COR-L47 (cell line): ENCODE measurements at places on chromosomes 7 and 10.

- DNase-seq: no peak
Measured at GRCh38 chr7:41955451-41955850, 252.6 kb upstream of the INHBA start.

DNA sequence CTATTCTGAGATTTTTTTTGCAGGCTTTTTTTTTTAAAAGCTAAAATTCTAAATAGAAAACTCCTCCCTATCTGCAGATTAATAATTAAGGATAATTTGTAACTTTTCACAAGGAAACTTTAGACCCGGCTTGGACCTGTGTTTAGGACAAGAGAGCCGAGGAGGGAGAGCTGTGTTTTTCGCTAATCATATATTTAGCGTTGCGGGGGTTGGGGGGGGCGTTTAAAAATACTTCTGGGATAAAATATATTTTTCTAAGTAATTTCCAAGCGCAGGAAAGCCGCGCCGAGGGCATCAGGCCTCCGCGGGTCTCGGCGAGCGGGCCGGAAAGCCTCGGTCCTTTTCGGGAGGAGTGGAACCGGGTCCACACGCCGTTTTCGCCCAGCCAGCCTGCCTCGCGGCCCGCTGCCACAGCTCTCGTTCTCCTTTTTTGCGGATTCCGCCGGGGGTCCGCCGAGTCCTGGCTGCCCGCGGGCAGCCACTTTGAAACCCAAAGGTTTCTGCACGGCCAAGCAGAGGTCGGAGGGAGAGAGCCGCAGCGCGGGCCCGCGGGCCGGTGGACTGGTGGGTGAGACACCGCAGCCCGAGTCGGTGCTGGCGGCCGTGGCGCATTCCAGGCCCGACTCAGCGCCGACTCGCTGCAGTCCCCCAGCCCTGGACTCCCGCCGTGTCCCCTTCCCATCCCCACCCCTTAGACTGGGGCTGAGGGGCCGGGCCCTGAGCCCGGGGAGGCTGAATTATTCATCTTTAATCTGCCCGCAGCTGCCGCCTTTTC, 2.3 kb downstream of the PAX2 start:
- DNase-seq: no peak

- no peak for DNase-seq
Measured at GRCh38 chr7:96308253-96308949, 13.5 kb downstream of the SLC25A13 start.

- no peak for DNase-seq
Measured at GRCh38 chr7:116176226-116176625, 34.1 kb upstream of the TES start.

DNA sequence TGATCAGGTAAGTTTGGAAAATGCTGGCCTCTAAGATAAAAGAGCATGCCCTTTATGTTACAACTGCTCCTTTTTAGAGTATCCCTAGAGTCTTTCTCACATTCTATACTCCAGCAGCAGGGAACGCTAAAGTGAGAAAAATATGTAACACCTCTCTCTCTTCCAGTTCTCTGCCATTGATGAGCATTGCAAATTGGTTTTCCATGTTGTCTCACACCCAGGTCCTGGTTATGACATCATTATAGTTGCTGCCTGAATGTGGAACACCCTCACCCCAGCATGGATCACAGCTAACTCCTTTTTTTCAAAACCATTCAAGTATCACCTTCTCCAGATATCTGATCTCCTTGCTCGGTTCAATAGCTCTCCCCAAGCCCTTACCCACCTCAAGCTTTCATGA, 84.4 kb downstream of the DGKI start:
- DNase-seq: no peak

DNA sequence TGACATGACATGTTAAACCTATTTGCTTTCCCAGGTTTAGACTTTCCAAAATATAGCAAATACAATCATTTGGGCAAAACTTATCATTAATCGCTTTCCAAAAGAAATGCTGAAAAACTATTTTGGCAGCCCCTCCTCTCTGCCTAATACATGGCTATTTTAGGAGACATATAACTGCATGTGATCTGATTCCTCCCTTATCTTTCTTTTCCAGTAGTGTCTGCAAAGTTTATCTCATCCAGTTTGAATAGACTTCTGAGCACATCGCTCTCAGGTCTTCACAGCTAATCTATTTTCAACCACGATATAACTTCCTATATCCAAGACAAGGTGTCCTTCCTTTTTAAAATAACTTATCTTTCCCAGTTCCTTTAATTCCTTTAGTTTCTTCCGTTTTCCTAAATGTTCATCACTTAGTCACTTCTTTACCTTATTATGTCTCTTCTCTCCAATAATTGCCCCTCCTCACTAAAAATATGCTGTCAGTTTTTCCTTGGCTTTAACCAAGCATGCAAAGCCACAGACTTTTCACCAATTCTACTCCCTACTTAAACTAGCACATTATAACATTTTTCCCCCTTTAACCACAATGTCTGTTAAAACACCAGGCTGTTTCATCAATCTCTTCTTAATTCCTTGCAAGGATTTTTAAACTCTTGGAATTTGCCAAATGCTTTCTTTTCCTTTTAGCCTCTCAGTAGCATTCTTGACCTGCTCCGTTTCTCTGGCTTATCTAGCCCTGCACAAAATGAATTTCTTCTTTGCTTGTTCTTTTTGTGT, 24.4 kb downstream of the GNG11 start:
- no peak for DNase-seq

- no peak for DNase-seq
Measured at GRCh38 chr10:6239213-6239991, 36.7 kb downstream of the PFKFB3 start.

GRCh38 chr10:124254490-124254889, 161.1 kb upstream of the CHST15 start:
- no peak for DNase-seq

DNA sequence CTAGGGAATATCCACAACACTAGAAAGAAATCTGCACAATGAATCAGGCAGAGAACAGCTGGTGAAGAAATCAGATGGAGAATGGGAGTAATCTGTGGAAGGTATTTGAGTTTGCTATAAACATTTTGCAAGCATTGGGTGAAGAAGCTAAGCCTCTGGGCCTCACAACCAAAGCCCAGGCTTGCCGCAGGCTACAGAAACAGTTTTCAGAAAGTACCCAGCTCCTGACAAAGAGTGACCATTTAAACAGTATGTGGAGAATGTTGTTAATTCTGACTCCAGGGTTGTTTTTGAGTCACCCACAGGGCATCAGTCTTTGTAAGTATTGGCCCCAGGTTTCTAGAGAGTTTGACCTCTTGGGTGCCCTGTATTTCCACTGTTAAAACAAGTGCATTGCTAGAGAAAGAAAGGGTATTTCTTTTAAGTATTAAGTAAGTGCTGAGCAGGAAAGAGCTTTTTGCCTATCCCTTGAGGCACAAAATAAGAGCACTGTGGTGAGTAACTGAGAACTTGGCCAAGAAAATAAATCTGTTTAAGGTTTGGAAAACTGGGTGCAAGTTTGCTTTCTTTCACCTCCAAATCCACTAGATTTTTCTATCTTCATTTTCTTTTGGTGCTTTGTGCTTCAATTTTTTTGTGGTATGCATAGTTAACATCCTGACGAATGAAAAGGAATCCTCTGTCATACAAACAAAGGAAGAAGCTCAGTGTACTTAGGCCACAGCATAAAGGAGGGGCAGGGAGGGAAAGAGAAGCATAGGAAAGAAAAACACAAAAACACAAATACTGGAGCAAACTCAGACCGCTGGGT, 691.8 kb downstream of the SUGCT start:
- DNase-seq: no peak

GRCh38 chr10:1366811-1367425, 310.7 kb downstream of the WDR37 start:
- no peak for DNase-seq
